Endothelial cell (in vitro differentiated cells): ENCODE measurements at places on chromosomes 3 and 15.

- peaks cover 4% of the 10 kb centered on the region for H3K27me3 ChIP-seq
- H3K4me3 ChIP-seq, result no peak overlapping the region
- peaks cover 4% of the 10 kb centered on the region for H3K36me3 ChIP-seq
- no peak overlapping the region for H3K27ac ChIP-seq
- no peak for DNase-seq
These were observed 199.1 kb downstream of the FAM43A start for GRCh38 chr3:194884649-194885315.

- H3K4me1 ChIP-seq, result peaks cover 54% of the 10 kb centered on the region
- H3K36me3 ChIP-seq, result peaks cover 45% of the 10 kb centered on the region
- no peak overlapping the region for H3K27ac ChIP-seq
- no peak overlapping the region for H3K4me3 ChIP-seq
- DNase-seq, result no peak
These were observed 47.0 kb downstream of the MAP2K1 start for GRCh38 chr15:66433726-66434125.

DNA sequence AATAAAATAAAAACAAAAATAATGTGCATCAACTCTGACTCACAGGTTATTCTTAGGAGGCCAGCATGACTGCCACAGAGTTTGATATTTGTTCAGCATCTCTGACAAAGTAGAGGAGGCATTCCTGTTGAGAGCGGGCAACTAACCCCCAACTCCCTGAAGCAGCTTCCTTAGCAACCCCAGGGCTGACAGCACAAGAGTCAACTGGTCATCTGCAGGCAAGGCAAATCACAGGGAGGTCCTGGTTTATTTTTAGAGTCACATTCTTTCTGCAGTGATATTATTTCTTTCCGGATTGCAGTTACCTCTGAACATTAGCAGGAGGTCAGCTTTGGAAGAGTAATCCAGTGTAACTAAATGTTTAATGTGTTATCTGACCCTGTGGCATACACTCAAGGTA, 273.0 kb downstream of the PLCL2 start:
- H3K27ac ChIP-seq, result no peak overlapping the region
- peaks cover 13% of the 10 kb centered on the region for H3K27me3 ChIP-seq
- H3K4me1 ChIP-seq, result no peaks in the 10 kb centered on the region
- no peak for DNase-seq
- H3K36me3 ChIP-seq, result peaks cover 23% of the 10 kb centered on the region

DNA sequence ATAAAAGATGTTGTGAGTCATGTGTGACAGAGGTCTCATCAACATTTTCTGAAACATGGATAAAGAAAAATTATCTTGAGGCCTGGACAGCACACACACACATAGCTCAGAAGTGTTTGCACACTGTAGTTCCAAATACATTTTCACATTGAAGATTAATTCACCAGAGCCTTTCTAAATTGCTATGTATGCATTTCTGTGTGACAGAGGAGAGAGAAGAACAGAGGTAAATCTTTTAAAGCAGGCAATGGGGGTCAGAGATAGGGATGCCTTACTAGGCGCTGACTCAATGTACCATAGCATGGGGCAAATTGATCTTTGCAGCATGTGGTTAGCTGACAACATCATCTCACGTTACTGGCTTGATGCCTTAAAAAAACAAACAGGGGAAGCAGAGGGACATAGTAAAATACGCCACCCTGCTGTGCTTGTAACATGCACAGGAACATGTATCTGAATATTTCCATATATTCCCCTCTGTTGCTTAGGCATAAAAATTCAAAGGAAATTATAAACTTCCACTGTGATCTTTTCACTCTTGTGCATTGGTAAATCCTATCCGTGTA, 7.7 kb downstream of the POU1F1 start:
- H3K4me3 ChIP-seq, result no peak overlapping the region
- H3K27me3 ChIP-seq, result no peaks in the 10 kb centered on the region
- peaks cover 18% of the 10 kb centered on the region for H3K4me1 ChIP-seq
- H3K27ac ChIP-seq, result no peak overlapping the region
- H3K36me3 ChIP-seq, result no peaks in the 10 kb centered on the region

DNA sequence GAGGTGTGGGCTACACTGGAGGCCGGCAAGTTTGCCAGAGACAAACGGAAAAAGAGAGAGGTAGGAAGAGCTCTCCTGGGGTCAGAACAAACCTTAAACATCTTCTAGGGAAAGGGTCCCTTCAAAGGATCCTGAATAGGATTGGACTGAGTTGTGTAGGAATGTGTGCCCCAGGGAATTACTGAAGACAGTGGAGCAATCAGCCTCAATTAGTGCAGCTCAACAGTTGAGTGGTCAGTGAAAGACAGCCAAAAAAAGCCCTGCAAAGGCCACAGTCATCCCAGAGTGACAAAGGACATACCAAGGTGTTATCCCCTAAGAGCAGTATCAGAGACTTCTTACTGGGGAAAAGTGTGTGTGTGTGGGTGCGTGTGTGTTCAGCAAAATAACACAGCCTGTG, 70.3 kb downstream of the NUP210 start:
- H3K4me3 ChIP-seq, result no peak overlapping the region
- no peak for DNase-seq
- H3K36me3 ChIP-seq, result no peaks in the 10 kb centered on the region
- H3K27ac ChIP-seq, result no peak overlapping the region
- H3K4me1 ChIP-seq, result peaks cover 46% of the 10 kb centered on the region

GRCh38 chr3:133821767-133822638, 16.4 kb downstream of the SRPRB start:
- no peak for DNase-seq
- no peak overlapping the region for H3K4me3 ChIP-seq
- no peaks in the 10 kb centered on the region for H3K27me3 ChIP-seq
- H3K27ac ChIP-seq, result peak overlapping the region; percentile 6

DNA sequence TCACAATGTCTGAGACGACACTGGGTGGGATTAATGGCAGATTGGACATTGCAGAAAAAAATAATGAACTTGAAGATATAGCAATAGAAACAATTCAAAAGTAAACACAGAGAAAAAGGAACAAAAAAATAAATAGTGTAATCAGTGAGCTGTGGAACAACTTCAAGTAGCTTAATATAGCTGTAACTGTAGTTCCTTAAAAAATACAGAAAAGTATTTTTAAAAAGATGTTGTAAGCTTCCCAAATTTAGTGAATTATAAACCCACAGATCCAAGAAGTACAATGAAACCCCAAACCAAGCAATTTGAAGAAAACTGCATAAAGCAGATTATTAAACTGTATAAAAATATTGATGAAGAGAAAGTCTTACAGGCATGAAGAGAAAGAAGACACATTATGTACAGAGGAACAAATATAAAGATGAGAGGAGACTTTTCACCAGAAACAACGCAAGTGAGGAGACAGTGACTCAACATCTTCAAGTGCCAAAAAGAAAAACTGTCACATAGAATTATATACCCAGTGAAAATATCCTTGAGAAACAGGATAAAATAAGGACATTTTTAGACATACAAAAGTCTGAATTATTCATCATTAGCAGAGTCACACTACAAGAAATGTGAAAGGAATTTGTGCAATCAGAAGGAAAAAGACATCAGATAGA, 176.4 kb downstream of the NFKBIZ start:
- H3K4me1 ChIP-seq, result no peaks in the 10 kb centered on the region
- no peaks in the 10 kb centered on the region for H3K27me3 ChIP-seq
- DNase-seq, result no peak
- H3K36me3 ChIP-seq, result no peaks in the 10 kb centered on the region
- no peak overlapping the region for H3K4me3 ChIP-seq
- H3K27ac ChIP-seq, result no peak overlapping the region

GRCh38 chr3:60755094-60755493, 496.2 kb downstream of the FHIT start:
- no peak overlapping the region for H3K4me3 ChIP-seq
- H3K27me3 ChIP-seq, result peaks cover 5% of the 10 kb centered on the region
- peaks cover 4% of the 10 kb centered on the region for H3K36me3 ChIP-seq
- H3K4me1 ChIP-seq, result peaks cover 33% of the 10 kb centered on the region
- peak; percentile 40 for DNase-seq
